ENCODE measurements at places on chromosomes 4 and X.

DNA sequence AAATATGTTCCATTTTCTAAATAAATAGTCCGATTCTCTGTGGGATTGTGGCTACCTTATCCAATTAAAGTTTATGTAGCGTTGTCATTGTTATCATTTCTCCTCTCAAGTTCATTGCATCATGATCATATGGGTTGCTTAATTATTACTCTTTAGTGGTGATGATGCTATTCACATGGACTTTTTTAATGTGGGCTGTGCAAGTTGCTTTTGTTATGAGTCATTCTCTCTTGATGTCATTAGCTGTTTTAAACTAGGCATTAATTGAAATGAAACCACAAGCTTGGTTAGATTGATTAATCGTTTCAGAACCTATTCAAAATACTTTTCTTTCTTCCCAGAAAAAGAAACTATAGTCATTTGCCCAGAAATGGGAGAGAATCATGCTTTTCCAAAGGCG is 38.2 kb downstream of the NHS start:
- DNase-seq = no peak

DNA sequence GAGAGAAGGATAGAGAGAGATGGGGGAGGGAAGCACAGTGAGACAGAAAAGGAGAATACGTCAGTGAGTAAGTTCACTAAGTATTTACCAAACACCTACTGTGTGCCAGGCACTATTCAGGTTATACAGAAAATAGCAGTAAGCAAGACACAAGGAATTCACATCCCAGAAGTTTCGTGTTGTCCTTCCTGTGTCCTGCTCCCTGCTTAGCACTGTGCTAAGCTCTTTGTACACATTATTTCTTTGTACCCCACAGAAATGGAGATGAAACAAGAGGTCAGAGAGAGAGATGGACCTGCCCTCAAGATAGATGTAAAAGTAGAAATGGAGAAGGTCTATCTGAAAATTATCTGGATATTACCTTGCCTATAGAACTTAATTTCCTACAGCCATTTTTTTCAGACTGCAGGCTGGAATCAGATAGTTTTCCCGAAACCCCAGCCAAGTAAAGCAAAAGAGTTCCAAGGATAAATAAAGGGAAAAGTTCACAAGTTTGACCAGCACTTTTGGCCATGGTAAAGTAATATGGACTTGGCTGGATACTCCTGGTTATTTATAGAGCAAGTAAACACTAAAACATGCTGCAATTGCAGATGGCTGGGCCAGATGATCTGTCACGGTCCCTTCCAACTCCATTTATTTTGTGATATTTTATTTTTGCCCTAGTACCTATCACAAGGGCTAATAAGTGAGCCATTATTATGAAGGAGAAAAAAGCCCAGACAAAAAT is 353.7 kb upstream of the SLC7A11 start:
- DNase-seq = no peak

DNA sequence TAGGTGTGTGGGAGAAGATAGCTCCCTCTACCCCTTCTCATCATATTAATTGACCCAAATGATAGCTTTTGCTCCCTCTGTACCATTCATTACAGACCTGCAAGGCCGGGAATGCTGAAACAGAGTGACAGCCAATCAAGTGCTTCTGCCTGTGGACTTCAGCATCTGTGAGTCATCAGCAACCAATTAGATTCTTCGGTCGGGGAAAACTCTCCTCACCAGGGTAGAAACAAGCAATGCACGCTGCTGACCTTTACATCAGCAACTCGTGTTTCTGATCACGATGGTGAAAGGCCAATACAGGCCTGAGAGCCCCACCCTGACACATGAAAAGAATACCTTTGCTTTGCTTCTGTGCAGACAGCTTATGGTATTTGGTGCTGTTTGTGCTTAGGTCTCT is 347.2 kb upstream of the DDX53 start:
- DNase-seq = no peak

- DNase-seq = no peak
Observed at GRCh38 chr4:168057412-168057811, 34.9 kb upstream of the ANXA10 start.

DNA sequence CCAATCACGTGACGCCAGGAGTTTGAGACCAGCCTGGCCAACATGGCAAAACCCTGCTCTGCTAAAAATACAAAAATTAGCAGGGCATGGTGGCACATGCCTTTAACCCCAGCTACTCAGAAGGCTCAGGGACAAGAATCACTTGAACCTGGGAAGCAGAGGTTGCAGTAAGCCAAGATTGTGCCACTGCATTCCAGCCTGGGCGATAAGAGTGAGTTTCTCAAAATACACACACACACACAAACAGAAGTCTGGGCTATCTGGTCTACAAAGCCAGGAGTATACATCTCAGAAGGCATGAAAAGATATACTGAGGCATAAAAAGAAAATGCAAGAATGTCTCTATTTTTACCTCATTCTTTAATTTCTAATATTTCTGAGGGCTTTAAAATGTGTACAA is 11.3 kb downstream of the YTHDC1 start:
- no peak for DNase-seq

DNA sequence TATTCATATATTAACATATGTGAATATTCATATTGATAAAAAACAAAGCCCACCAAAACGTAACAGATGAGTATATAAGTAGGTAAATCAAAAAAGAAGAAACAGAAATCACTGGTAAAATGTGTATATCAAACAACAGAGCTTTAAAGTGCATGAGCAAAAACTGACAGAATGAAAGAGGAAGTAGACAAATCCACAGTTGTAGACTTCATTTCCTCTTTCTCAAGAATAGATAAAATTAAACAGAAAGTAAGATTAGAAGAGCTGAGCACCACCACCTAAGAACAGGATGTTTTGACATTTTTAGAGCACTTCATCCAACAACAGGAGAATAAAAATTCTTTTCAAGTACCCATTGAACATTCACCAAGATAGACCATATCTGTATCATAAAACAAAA is 64.6 kb downstream of the CNKSR2 start:
- no peak for DNase-seq

GRCh38 chr4:164536814-164537213 is 217.1 kb upstream of the SMIM31 start:
- no peak for DNase-seq
